ENCODE measurements at places on chromosomes 5 and 9. TPM values are rescaled to one million over a fixed set of nuclear protein-coding genes. Genes with fewer than 3 reads are reported as not detected.

MEIKIN gene
- total RNA-seq: not detected

IL13 gene
- total RNA-seq: not detected

PSD2 gene
- not detected for total RNA-seq

ARSI gene
- 0.19 TPM for total RNA-seq

EGFLAM gene
- under 0.01 TPM for total RNA-seq

SLC36A3 gene
- not detected for total RNA-seq

TRIM23 gene
- 13.9 TPM for total RNA-seq

LOX gene
- total RNA-seq: 41.8 TPM

UBE2R2 gene
- total RNA-seq: 35.9 TPM

CFAP90 gene
- not detected for total RNA-seq

CARD9 gene
- 0.65 TPM for total RNA-seq
